Stimulated activated CD4-positive, alpha-beta T cell treated with anti-CD3 and anti-CD28 coated beads, TNF-alpha, amount 100 ng/mL, for 4 hours (primary cell): ENCODE measurements at places on chromosomes 4 and X.
A peak's percentile ranks its signal among the peaks of the same experiment; 100 is the strongest.

GRCh38 chr4:7581477-7581876 is 146.7 kb upstream of the PSAPL1 start:
- DNase-seq, result no peak

- no peak for DNase-seq
These were observed 61.8 kb upstream of the STOX2 start for GRCh38 chr4:183843248-183843671.

DNA sequence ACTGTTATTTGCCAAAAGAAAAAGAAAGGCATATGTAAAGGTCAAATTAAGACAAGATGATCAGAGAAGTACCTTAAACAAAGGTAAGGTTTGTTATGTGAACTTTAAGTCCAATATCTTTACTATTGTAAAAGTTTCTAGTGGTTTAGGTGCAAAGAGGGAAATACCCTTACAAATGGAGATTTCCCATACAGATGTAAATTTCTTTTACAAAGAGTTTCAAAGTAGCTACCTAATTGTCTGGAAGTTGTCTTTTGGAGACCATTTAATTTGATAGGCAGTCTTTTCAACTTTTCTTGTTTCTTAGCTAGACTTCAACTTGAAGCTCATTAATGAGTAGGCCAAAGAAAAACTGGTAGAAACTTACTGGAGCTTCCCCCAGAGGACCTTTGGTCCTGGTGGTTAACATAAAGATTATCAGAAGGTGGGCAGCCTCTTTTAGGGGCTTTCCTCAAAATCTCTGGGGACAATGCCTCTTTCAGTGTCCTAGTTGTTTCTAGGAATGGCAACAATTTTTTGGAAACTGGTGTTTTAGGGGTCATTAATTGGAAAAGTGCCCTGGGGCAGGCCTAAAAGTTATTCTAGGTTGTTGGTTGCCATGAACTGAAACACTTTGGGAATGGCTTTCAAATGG is 297.3 kb downstream of the GUCY2F start:
- no peak for DNase-seq

GRCh38 chr4:23279377-23279986 is 586.7 kb downstream of the GBA3 start:
- DNase-seq, result no peak

DNA sequence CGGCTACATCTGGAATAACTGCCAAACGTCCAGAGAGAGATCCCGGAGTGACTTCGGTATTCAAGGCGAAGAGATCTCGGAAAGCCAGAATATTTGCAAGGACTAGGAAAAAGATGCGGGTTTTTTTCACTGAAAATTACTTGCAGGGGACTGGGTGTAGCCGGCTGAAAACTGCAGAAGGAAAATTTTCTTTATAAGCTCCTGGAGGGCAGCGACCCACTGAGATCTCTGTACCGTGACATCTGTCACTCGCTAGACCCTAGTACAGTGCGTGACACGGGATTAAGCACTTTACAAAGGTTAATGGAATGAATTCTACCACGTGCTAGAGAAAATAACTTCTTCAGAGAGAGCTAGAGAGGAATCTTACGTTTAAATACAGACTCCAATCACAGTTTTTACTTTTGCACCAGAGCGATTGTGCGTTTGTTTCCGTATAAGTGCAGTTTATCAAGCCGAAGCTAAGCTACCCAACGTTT is 1.1 kb upstream of the LCORL start:
- DNase-seq, result no peak

- DNase-seq, result no peak
These were observed 319.7 kb downstream of the RAPGEF2 start for GRCh38 chr4:159422626-159423025.

DNA sequence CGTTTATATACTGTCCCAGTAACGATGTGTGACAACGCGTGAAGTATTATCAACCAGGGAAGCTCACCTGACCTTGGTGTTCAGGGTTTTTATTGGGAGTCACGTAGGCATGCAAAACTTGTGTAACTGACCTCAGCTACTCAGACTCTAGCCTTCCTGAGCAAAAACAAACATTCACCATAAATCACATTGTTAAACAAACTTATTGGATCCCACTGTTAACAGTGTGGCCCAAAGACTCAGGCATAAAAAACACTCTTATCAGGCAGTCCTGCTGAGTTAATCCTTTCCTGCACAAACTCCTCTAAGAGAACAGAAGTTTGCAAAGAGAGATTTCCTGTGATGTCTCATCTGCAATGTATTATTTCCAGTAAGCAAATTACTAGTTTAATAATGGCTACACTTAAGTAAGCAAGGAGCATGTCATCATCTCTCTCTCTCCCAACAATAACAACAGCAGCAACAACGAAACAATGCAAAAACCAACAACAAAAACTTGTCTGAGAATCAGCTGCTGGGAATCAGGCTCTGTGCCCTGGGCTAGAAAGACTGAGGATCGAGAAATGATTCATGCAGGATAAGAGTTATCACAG is 12.0 kb downstream of the GAGE1 start:
- DNase-seq, result no peak

GRCh38 chr4:150096625-150097024 is 18.4 kb downstream of the DCLK2 start:
- no peak for DNase-seq

GRCh38 chrX:44382871-44383270 is 39.4 kb upstream of the EFHC2 start:
- no peak for DNase-seq

GRCh38 chr4:182832352-182833120 is 84.7 kb downstream of the DCTD start:
- DNase-seq, result no peak

DNA sequence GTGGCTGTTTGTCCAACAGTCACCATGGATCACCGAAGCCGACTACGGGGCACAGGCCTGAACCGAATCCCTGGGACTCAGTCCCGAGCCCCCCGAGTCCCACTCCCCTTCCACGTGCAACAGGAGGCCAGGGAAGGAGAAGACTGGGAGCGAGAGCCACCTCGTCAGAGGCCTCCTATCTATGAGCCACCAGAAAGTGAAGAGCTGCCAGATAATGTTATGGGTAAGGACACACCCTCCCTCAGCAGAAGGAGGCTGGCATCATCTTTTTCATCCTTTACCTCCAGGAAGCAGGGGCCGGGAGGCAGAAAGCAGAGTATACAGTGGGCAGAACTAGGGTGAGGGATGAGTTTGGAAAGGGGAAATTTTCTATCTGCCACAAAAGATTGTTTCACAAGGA is 2.8 kb upstream of the PRDX4 start:
- DNase-seq, result no peak

DNA sequence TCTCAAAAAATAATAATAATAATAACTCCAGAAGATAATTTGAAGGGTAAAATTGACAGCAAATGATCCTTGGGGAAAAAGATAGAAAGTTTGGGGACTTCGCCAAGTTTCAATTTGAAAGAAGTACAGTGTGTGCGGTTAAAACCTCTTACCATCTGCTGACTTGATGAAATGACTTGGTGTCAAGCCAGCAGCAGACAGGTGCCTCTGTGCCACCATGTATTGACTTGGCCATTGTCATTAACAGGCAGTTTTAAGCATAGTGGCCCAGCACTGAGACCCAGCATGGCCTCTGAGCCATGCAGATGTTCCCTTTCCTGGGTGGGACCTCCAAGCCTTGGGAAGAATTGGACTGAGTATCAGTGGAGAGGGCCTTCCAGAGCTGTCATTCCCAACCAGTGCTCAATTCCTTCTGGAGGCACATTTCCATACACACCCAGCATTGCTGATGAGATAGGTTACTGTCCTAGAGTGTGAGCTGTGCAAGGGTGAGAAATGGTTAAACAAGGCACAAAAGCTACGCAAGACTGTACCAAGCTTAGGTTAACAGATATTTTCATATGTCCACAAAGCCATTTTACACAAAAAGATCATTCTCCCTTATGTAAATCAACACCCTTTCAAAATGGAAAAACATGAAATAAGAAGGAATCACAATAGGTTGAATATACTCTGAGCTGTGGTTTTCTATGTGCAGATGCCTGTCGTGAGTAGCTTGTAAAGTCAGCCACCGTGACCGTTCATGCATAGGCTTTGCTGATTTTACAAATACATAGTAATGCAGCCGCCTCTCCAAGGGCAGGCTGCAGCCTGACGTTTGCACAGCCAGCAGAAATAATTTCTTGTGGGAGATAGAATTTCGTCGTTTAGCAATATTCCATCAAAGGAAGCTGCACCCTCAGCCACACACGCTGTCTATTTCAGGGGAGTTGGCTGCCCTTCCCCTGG is 59.4 kb upstream of the FBXW7 start:
- no peak for DNase-seq

GRCh38 chr4:178255172-178255571 is 812.9 kb upstream of the AGA start:
- DNase-seq, result no peak

DNA sequence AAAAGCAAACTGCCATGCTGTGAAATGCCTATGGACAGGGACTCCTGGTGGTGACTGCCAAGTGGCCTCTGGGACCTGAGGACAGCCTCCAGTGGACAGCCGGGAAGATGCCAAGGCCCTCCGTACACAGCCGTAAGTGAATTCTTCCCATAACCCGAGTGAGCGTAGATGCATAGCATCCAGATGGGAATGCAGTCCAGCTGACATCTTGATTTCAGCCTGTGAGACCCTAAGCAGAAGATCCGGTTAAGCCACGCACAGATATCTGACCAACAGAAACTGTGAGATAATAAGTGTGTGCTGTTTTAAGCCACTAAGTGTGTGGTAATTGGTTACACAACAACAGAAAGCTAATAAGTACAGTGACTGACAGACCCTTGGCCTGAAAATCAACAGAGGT is 55.9 kb downstream of the TMEM156 start:
- DNase-seq, result no peak

GRCh38 chr4:16991450-16991849 is 93.0 kb upstream of the LDB2 start:
- DNase-seq, result no peak

GRCh38 chr4:76212851-76213414 is 691 bp downstream of the SCARB2 start:
- DNase-seq, result no peak

DNA sequence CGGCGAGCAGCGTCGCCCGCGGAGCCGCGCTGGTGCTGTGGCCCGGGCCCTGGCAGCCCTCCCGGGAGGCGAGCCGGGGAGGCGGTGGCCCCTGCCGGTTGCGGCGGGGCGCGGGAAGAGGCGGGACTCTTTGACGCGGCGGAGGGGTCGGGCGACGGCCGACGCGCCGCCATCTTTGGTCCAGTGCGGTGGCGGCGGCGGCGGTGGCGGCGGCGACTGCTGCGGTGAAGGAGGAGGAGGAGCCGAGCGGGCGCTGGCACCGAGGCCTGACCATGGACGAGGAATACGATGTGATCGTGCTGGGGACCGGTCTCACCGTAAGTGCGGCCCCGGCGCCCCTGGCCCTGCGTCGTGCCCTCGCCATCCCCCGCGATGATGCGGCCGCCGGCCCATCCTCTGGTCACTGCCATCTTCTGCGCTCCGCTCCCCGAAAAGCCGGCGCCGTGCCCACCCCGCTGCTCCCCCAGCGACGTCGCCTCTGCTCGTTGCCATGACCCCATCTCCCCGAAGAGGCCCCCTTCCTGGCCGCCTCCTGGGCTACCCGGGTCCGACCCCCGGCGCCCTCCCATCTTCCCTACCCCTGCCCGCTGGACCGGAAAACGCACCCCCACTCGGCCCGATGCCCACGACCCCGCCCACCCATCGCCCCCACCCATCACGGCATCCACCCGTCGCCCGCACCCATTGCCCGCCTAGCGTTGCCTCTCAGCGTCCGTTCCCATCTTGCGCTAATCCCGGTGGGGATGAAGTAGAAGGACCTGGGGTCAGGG is at the start of gene GDI1:
TSS of gene GDI1 (plus strand) at position 172 of the 770 bp plus-strand sequence. CDS start at position 273, 101 bp downstream.
- peak; percentile 24 for DNase-seq

- DNase-seq, result no peak
These were observed 180.7 kb downstream of the PDGFC start for GRCh38 chr4:156790866-156791265.

DNA sequence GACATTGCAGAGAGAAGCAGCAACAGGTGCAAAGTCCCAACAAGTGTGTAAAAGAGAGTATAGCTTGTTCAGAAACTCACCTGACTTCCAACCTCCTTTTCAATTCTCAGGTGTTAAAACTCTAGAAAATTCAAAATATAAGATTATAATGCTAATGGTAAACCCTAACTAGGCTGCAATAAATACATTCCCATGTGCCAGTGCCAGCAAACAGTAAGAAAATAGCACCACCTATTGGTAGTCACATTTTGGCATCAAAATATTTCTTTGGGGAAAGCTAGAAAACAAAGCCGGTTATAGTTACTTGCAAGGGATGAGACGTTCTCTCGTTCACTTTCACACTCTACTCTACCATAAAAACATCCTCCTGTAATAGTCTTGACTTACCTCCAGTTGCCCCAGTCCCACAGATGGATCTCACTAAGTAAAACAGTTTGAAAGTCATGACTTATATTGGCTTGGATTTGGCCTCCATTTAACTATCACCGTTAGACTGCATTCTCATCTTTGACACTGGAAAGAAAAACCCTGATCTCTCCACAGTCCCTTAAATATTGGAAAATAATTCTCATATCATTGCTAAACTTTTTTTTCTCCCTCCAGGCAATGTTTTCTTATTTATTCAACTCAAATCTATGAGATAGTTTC is 9.6 kb downstream of the BMP3 start:
- DNase-seq, result no peak

DNA sequence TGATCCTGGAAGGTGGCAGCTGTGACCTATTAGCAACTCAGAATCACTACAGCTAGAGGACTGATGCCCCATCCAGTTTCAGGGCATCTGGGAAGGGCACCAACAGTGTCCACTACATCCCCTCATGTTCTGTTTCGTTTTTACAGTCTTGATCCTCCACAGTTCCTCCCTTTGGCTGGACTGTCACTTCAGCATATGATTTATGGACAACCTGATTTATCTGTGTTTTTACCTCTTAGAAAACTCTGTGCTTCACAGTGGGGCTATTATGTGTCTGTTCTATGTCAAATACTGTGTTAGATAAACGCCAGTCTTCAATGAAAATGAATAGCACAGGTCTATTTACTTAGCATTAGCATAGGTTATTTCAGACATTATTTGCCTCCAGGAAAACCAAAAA is 63.1 kb upstream of the GRPR start:
- DNase-seq, result no peak

- DNase-seq, result no peak
These were observed 167.2 kb downstream of the KDR start for GRCh38 chr4:54958236-54958635.

- DNase-seq, result no peak
These were observed 50.4 kb downstream of the PDK3 start for GRCh38 chrX:24515447-24515846.

GRCh38 chrX:17710871-17711301 is 26.4 kb upstream of the SCML1 start:
- DNase-seq, result no peak

GRCh38 chrX:136147976-136148375 is 643 bp downstream of the FHL1 start:
- DNase-seq, result no peak

- DNase-seq, result no peak
These were observed 183.0 kb downstream of the PACRGL start for GRCh38 chr4:20883231-20883630.

GRCh38 chr4:47718696-47719095 is 119.2 kb downstream of the CORIN start:
- no peak for DNase-seq

DNA sequence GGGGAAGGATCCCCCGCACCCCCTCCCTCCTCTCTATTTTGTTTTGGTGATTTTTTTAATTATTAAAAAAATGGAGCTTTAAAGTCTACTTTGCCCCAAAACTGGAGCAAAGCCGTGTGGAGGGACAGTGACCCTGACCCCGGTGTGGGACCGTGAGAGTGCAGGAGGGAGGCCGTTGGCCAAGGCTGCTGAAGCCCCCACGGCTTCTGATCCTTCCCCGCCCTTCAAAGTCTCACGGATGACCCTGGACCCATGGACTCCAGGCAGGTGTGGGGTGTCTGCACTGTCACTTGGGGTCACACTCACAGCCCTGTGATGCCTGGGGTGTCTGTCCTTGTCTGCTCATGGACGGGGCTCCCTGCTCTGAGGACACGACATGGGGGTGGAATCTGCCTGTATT is 133.3 kb downstream of the CPZ start:
- DNase-seq, result no peak
